ENCODE measurements at places on chromosomes 1 and 21. TPM values are rescaled to one million over a fixed set of nuclear protein-coding genes. Genes with fewer than 3 reads are reported as not detected.

Gene TNFRSF14
- 26.2 TPM for total RNA-seq

Gene SELENON
- 35.3 TPM for total RNA-seq

Gene ADGRB2
- 0.83 TPM for total RNA-seq

Gene BARHL2
- not detected for total RNA-seq

Gene IFNLR1
- total RNA-seq, result 1.5 TPM

Gene TMEM82
- total RNA-seq, result not detected

Gene FCRL4
- total RNA-seq, result not detected
